ENCODE measurements at places on chromosomes 16 and 17. TPM values are rescaled to one million over a fixed set of nuclear protein-coding genes. Genes with fewer than 3 reads are reported as not detected.

DNA sequence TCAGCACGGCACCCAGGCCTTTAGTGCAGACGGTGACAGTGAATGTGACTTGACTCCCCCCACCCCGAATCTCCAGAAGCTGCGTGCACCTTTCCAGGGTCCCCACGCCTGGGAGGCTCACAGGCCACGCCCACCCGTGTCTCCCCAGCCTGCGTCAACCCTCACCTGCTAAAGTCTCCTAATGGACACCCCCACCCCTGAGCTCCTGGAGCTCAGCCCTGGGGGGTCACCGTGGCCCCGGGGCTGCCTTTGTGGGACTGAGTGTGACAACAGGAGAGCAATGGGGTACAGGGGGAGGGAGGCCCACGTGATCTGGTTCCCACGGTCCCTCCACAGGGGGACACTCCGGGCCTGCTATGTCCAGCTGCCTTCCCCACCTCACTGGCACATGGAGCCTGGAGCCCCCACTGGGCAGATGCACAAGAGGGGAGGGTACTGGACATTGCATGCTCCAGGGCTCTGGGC lies 7.4 kb upstream of the FASN start:
- H3K36me3 ChIP-seq, result peaks cover 3% of the 10 kb centered on the region
- H3K27me3 ChIP-seq, result peaks cover 7% of the 10 kb centered on the region
- peak overlapping the region; percentile 67 for H3K4me3 ChIP-seq
- peaks cover 54% of the 10 kb centered on the region for H3K4me1 ChIP-seq
- no peak overlapping the region for H3K27ac ChIP-seq
- DNase-seq, result no peak

- H3K27me3 ChIP-seq, result peaks cover 17% of the 10 kb centered on the region
- peak; percentile 53 for DNase-seq
- H3K27ac ChIP-seq, result peak overlapping the region; percentile 81
- H3K36me3 ChIP-seq, result no peaks in the 10 kb centered on the region
- peaks cover 27% of the 10 kb centered on the region for H3K4me1 ChIP-seq
Observed at GRCh38 chr16:67528870-67529581, 397 bp downstream of the RIPOR1 start.

GRCh38 chr17:2532146-2532720 lies 20.5 kb upstream of the METTL16 start:
- H3K27me3 ChIP-seq, result no peaks in the 10 kb centered on the region
- no peak overlapping the region for H3K27ac ChIP-seq
- no peaks in the 10 kb centered on the region for H3K36me3 ChIP-seq
- H3K4me3 ChIP-seq, result no peak overlapping the region
- H3K4me1 ChIP-seq, result no peaks in the 10 kb centered on the region

GRCh38 chr16:27813591-27813990 lies 249.9 kb downstream of the GSG1L start:
- H3K36me3 ChIP-seq, result no peaks in the 10 kb centered on the region
- H3K27me3 ChIP-seq, result peaks cover 9% of the 10 kb centered on the region
- H3K4me1 ChIP-seq, result peaks cover 11% of the 10 kb centered on the region
- no peak for DNase-seq
- no peak overlapping the region for H3K4me3 ChIP-seq
- H3K27ac ChIP-seq, result no peak overlapping the region

DNA sequence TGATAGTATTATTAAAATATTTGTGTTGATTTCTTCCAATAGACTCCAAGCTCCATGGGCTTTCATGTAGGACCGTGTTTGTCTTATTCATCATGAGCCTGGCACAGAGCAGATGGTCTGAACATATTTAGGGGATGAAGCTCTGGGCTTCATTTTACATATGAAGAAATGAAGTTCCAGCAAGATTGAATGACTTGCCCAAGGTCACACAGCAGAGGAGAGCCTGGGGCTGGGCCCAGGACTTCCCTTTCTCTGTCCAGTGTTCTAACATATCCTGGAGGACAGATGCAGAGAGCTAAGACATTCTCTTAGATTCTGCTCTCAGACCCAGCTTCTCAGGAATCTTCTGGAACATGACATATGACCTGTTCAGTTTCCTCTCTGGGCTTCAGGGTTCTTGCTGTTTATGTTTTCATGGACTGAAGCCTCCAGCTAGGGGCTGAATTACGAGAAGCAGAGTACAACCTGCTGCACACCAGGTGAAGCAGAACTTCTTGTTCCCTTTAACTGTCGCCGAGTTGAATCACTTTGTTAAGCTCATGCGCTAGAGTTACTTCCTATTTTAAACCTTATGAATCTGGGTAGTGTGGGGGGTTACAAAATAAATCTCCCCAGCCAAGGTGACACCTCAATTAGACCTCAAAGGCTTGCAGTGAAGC lies 53.6 kb downstream of the GPRC5B start:
- H3K36me3 ChIP-seq, result peaks cover 7% of the 10 kb centered on the region
- H3K27ac ChIP-seq, result no peak overlapping the region
- no peak overlapping the region for H3K4me3 ChIP-seq
- H3K27me3 ChIP-seq, result no peaks in the 10 kb centered on the region
- H3K4me1 ChIP-seq, result peaks cover 7% of the 10 kb centered on the region
- DNase-seq, result no peak

The KRT40 gene
- total RNA-seq, result not detected

The DNAAF8 gene
- total RNA-seq, result 0.68 TPM

The LAT gene
- total RNA-seq, result 6.2 TPM

DNA sequence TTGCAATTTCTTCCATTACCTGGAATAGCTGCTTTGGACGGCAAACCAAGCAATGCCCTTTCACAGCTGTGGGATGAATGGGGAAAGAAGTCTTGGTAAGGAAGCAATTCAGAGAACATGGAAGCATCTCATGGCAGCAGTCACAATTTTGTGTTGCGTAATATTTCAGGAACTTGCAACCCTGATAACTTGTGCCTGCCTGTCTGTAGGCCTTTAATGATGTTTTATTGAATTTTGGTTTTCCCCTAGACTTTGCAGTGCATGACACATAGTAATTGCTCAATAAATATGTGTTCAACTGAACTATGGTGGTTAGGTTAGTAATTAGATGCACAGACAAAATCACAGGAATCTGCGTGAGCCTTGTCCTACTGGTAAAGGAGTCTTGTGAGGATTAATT lies 439.5 kb downstream of the WWOX start:
- DNase-seq, result no peak
- H3K27me3 ChIP-seq, result no peaks in the 10 kb centered on the region
- no peaks in the 10 kb centered on the region for H3K4me1 ChIP-seq
- no peaks in the 10 kb centered on the region for H3K36me3 ChIP-seq
- H3K4me3 ChIP-seq, result no peak overlapping the region

DNA sequence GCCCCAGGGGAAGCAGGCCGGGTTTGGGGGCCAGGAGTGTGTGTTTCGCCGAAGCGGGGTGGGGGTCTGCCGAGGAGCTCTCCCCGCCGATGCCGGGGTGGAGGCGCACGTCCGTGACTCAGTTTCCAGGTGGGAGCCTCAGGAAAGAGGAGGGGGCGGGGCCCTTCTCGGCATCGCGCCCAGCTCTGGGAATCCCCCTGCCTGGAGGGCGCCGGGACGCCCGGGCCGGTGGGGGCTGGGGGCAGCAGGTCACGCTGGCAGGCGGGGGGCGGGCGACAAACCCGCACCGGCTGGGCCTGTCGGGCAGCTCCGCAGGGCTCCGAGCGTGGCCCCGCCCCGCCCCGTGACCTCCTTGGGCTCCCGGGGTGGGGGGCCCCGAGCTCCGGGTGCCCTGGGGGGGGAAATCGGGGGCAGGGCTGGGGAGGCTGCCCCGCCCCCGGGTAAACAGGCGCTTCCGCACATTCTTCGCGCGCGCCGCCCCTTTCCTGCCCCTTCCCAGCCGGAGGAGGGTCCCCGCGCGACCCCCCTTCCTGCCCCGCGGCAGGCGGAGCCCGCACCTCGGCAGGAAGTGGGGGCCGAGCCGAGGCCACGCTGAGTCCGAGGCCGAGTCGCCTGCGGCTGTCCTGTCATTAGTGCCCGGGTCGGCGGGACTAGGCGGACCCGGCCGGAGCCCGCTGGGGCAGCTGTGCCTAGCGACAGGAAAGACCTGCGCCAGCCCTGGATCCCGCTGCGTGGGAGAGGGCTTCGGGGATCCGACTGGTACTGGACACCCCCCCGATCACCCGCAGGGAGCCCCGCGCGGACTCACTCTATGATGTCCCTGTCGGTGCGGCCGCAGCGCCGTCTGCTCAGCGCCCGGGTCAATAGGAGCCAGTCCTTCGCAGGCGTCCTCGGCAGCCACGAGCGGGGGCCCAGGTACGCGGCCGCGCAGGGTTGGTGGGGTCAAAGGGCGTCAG lies 9.3 kb downstream of the RIPOR1 start:
- peak overlapping the region; percentile 85 for H3K4me3 ChIP-seq
- peaks cover 35% of the 10 kb centered on the region for H3K4me1 ChIP-seq
- peaks cover 10% of the 10 kb centered on the region for H3K36me3 ChIP-seq
- H3K27me3 ChIP-seq, result peaks cover 38% of the 10 kb centered on the region
- peak; percentile 51 for DNase-seq
- H3K27ac ChIP-seq, result no peak overlapping the region

DNA sequence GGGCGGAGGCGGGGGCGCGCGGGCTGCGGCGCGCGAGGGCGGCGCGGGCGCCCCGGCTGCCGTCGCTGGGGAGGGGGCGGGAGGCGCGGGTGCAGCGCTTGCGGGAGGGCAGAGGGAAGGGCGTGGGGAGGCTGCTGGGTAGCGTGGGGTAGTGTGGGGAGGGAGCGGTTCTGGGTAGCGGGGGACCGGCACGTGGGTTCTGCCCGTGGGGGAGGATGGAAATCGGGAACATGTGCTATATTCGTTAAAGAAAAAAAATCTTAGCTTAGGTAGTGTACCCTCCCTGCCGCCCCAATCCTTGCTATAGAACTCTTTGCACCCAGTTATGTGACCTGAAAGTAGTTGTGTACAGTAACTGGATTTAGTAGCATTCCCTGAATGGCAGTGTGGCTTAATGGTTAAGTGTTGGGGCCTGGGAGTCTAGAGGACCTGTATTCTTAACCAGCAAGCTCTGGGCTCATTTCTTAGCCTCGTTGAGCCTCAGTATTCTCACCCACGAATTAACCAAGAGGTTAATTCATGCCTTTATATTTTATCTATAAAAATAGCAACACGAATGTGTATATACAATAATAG lies 646 bp downstream of the RABEP1 start:
- peak overlapping the region; percentile 83 for H3K27ac ChIP-seq
- peaks cover 28% of the 10 kb centered on the region for H3K4me1 ChIP-seq
- H3K36me3 ChIP-seq, result no peaks in the 10 kb centered on the region
- H3K27me3 ChIP-seq, result no peaks in the 10 kb centered on the region

GRCh38 chr16:27313422-27314160 lies at the start of gene IL4R:
Gene IL4R, plus strand, starts transcription at chr16:27313974. Its CDS starts 26,230 bp downstream, at chr16:27340204.
- peaks cover 9% of the 10 kb centered on the region for H3K4me1 ChIP-seq
- peak; percentile 34 for DNase-seq
- H3K36me3 ChIP-seq, result no peaks in the 10 kb centered on the region

The MEIOB gene
- not detected for total RNA-seq

The CCL17 gene
- not detected for total RNA-seq

GRCh38 chr17:48498164-48498850 lies 32.5 kb downstream of the HOXB1 start:
- no peak overlapping the region for H3K27ac ChIP-seq
- H3K36me3 ChIP-seq, result no peaks in the 10 kb centered on the region
- no peak overlapping the region for H3K4me3 ChIP-seq
- H3K27me3 ChIP-seq, result peaks cover 95% of the 10 kb centered on the region
- H3K4me1 ChIP-seq, result no peaks in the 10 kb centered on the region
- no peak for DNase-seq

The ZC3H18 gene
- total RNA-seq, result 88.5 TPM

DNA sequence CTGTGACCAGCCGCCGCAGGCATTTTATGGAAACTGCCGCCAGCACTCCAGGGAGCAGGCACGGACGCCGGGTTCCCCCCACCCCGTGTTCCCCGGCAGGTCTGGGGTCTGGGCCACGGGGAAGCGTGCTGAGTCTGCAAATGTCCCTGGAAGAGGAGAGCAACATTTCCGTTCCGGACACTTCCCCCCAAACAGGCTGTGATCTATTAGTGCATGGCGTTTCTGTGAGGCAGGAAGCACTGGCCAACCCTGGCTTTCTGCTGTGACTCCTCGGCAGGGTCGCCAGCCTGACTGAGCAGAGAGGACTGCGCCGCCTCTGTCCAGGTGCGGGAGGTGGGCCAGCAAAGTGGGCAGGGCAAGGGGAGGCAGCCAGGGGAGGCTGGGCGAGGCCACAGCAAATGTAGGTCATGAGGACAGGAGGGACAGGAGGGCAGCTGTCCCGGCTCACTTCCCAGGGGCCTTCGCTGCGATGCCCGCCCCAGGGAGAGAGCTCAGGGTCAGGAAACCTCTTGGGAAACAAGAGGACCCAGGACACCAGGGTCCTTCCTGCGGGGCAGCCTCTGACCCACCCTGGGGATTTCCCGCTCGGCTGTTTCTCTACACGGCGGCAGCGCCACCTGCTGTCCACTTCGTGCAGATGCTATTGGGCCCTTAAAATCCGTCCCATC lies 9.5 kb downstream of the FOXF1 start:
- H3K36me3 ChIP-seq, result no peaks in the 10 kb centered on the region
- no peak overlapping the region for H3K27ac ChIP-seq
- peak; percentile 71 for DNase-seq
- peaks cover 83% of the 10 kb centered on the region for H3K27me3 ChIP-seq
- H3K4me3 ChIP-seq, result no peak overlapping the region
- H3K4me1 ChIP-seq, result no peaks in the 10 kb centered on the region
